H7 (cell line): ENCODE measurements at places on chromosomes 1 and 21.

DNA sequence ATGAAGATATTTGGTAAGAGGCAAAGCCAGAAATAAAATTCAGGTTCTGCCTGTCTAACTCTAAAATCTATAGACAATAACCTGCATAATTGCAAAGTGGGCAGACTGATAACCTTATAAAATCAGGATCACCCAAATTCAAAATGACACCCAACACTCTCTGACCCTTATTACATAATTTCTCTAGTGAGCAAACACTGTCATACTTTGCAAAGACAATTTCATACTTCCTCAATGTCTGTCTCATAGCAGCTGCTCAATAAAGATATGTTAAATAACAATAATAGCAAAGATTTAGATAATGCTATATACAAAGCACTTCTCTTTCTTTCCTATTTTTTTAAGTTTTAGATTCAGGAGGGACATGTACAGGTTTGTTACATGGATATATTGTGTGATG is 118.5 kb downstream of the UCHL5 start:
- DNase-seq = no peak

GRCh38 chr21:41321211-41321907 is 4.8 kb downstream of the FAM3B start:
- no peak for DNase-seq

DNA sequence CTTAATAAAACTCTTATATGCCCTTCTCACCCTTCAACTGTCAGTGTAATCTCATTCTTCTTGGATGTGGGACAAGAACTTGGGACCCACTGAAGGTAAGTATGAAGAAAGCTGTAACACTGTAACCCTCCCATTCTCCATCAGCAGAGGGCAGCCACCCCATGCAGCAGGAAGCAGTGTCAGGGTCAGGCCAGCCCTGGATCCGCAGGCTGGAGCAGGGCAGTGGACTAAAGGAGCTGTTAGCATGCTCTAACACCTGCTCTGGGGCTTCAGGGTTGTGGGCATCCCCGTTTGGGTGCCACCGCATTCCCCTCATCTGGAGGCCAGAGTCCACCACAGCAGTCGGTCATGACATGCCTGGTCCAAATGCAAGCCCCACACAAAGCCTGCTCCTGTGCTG is 156.5 kb downstream of the HIVEP3 start:
- DNase-seq = peak; percentile 50

- no peak for DNase-seq
Measured at GRCh38 chr1:5933676-5934057, 58.6 kb downstream of the NPHP4 start.

DNA sequence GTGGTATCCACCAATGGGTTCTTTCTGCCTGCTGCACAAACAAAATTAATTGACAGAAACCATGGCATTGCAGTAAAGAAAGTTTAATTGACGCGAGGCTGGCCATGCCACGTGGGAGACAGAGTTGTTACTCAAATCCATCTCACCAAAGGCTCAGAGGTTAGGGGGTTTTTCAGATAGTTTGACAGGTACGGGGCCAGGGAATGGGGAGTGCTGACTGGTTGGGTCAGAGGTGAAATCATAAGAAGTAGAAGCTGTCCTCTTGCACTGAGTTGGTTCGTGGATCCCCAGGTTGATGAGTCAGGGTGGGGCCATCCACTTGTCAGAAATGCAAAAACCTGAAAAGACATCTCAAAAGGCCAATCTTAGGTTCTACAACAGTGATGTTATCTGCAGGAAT is 941 bp upstream of the TBCE start:
- DNase-seq = no peak

- no peak for DNase-seq
Measured at GRCh38 chr1:31795096-31795675, 20.6 kb downstream of the SPOCD1 start.

DNA sequence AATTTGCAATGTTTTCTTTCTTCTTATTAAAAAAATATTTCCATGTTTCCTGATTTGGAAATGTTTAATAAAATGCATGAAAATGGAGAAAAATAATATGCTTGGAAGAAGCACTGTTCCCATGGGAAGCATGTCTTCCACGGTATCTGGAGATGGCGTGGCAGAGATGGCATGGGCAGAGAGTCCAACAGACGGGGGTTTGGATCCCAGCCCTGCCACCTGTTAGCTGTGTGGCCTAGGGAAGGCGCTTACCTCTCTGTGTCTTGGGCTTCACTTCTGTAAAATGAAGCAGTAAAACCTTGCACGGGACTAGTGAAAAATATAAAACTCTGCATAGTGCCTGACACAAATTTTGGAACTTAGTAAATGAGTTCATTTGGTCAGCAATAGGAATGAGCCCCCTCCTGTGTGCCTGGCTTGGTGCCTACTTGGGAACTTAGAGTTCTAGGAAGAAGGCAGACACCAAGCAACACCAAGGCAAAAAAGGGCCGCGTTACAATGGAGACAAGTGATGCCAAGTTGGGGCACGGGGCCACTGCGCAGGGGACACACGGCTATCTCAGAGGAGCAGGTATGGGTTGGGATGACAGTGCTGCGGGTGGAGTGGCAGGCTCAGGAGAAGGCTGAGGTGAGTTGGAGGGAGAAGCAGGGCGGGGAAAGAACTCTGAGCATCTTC is 124.2 kb downstream of the KCNN3 start:
- DNase-seq = no peak

DNA sequence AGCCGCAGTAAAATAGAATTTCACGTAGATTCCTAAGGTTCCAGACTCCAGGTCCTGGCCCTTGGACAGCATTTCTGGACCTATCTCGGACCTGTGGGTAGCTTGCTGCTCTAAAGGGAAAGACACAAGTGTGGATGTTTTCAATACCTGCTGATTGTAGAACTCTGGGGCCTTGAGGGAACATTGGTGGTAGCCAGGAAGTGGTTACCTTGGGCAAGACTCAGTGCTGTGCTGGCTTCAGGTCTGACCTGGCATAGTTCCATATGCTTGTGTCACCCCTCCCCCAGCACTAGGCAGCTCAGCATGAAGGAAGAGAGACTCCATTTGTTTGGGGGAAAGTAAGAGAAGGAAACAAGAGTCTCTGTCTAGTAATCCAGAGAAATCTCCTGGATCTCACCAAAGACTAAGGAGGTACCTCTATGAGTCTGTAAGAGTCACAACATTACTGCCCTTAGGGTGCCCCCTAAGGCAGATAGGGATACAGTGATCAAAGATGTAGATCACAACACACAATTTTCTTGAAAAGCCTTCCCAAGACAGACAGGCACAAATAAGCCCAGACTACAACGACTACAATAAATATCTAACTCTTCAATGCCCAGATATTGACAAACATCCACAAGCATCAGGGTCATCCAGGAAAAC is 398.8 kb downstream of the TGFB2 start:
- DNase-seq = no peak

GRCh38 chr1:12407050-12407961 is 177.5 kb downstream of the VPS13D start:
- DNase-seq = peak; percentile 8

GRCh38 chr1:91098299-91098906 is 76.6 kb upstream of the ZNF644 start:
- DNase-seq = no peak

GRCh38 chr1:88595355-88596002 is 88.6 kb upstream of the PKN2 start:
- DNase-seq = peak; percentile 22

DNA sequence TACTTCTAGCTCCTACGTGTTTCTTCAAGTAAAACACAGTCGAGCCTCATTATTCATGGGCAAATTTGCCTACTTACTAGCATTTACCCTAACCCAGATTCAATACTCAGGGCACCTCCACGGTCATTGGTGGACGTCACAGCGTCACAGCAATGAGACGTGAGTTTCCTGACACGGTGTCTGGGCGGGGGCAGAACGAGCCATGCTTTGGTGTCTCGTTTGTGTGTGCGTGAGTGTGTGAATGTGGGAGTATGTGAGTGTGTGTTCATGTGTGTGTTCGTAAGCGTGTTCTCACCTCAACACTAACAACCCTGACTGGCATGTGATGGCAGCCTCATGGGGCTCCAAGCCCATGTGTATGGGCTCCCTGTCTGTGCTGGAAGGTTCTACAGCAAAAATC is 17.5 kb upstream of the COL18A1 start:
- no peak for DNase-seq

DNA sequence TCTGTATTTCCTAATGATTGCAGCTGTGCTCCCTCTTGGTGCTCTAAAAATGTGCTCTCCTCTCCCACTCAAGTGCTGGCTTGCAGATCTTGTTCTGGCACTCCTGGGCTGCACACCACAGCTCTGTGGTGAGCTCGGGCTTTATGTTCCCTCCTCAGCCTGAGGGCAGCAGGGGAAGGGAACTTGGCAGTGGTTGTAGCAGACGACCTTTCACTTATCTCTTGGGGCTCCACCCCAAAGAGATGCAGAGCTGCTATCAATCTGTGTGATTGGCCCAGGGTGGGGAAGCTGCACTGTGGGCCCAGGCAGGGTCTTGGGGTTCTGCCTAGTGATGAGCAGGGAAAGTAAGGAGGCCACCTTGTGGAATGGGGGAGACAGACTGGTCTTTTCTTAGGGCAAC is 143.5 kb upstream of the GORAB start:
- no peak for DNase-seq

DNA sequence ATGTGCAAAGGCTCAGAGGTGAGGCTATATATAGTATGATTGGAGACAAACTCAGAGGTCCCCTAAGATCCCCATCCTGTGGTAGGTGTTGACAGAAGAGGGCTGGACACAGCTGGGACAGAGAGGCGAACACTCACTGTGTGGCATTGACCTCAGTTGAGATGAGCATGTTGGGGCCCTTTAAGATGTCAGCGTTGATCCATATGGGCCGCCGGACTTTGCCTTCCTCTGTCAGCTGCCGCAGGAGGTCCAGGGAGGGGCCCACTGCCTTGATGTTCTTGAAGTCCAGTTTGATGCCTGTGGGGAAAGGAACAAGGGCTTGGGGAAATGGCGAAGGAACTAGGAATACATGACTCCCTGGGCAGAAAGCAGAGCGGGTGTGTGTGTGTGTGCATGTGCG is 8.8 kb downstream of the FAM151A start:
- DNase-seq = peak; percentile 4

DNA sequence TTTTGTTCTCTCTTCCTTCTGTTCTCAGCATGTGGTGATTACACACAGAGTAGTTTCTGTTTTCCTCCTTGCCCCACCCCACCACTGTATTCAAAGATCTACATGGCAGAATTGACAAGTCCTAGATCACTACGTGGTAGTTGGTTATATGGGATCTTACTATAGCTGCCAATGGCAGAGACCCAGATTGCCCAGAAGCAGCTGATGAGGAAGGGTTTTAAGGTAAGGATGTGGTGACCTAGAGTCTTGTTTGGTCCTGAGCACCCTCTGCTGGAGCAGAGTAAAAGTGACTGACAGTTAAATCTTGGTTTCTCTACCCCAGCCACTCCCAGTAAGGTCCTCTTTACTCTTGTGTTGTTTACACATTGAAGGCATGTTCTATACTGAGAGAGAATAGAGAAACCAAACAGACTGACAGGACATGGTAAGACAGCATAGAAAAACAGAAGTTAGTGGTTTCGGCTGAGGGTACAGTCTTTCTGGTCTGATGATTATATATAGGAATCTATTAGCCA is 22.8 kb upstream of the STRIP1 start:
- DNase-seq = peak; percentile 55

DNA sequence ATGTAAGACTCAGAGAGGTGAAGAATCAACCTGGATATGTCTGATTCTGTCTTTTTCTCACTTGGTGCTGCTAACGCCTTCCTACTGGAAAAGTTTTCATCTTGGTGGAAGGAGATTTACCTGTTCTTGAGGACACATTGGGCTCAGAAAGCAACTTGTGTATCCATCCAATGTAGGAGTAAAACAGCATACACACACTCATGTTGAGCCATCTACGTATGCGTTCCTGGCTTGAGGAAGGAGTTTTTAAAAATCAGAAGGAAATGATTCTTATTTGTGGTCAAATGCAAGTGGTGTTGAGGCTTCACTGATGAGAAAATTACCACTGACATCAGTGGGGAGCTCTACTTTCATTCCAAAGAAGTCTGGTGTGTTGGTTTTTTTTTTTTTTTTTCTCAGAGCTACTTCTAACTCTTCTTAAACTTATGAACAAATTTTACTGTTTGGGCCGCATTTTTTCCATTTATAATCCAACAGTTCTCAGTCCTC is 25.6 kb downstream of the XCL2 start:
- no peak for DNase-seq

DNA sequence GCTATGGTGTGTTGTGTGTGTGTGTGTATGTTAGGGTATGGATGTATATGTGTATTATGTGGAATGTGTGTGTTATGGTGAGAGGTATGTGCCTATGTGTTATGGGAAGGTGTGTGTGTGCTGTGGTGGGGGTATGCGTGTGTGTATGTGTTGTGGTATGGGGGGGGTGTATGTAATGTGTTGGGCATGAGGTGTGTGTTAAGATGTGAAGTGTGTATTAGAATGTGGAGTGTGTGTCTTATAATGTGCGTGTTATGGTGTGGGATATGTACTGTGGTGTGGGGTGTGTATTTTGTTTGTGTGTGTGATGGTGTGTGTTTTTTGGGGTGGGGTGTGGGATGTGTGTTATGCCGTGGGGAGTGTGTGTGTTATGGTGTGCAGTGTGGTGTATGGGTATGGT is 242.5 kb downstream of the RHOU start:
- no peak for DNase-seq

GRCh38 chr1:64545118-64545843 is 75.4 kb downstream of the CACHD1 start:
- DNase-seq = no peak

GRCh38 chr21:30072496-30072895 is 94.1 kb downstream of the CLDN17 start:
- peak; percentile 22 for DNase-seq

- no peak for DNase-seq
Measured at GRCh38 chr1:222940095-222940494, 125.3 kb downstream of the DISP1 start.

DNA sequence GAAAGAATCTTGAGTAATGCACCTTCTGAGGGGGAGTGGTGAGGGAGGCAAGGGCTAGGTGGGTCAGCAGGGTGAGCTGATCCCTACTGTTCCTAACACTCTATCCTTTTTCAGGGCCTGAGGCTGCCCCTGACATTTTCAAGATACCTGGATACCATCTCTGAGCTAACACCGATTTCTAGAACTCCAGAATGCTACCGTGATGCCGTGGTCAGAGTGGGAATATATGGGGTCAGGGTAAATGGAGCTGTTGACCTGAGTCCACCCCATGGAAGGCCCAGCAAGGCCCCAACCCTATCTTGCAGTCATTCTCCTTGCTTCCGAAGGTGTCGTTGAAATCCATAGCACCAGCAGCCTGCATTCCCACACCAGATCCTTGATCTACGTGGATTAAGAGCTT is 18.0 kb upstream of the PTPRF start:
- DNase-seq = no peak

GRCh38 chr1:116832932-116833578 is 76.7 kb upstream of the PTGFRN start:
- no peak for DNase-seq

- DNase-seq = no peak
Measured at GRCh38 chr1:155269381-155269780, 3.9 kb downstream of the CLK2 start.

DNA sequence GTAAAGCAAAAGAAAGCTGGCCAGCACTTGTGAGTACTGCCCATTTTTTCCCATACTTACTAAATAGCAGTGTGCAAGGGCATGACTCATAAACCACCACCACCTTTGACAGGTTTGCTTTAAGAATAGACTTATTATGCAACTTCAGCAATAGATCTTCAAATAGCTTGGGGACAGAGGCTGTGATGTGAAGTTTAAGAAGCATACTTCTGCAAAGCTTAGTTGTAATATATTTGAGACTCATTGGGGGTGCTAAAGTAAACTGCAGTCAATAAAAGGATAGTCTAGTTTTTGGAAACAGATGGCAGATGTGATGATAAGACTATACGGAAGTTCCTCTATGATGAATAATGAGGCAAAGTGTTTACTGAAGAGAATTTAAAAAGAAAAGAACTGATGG is 210.0 kb downstream of the PLA2G4A start:
- DNase-seq = no peak
